ENCODE measurements at places on chromosomes 11 and 22.

GRCh38 chr22:20963201-20964052, 3.6 kb upstream of the AIFM3 start:
- no peak for DNase-seq

GRCh38 chr11:12090061-12090591, 20.3 kb upstream of the MICAL2 start:
- DNase-seq, result no peak

GRCh38 chr11:1868636-1869291, 15.9 kb downstream of the LSP1 start:
- no peak for DNase-seq

- no peak for DNase-seq
Measured at GRCh38 chr22:38211556-38211955, 9.8 kb downstream of the MAFF start.

DNA sequence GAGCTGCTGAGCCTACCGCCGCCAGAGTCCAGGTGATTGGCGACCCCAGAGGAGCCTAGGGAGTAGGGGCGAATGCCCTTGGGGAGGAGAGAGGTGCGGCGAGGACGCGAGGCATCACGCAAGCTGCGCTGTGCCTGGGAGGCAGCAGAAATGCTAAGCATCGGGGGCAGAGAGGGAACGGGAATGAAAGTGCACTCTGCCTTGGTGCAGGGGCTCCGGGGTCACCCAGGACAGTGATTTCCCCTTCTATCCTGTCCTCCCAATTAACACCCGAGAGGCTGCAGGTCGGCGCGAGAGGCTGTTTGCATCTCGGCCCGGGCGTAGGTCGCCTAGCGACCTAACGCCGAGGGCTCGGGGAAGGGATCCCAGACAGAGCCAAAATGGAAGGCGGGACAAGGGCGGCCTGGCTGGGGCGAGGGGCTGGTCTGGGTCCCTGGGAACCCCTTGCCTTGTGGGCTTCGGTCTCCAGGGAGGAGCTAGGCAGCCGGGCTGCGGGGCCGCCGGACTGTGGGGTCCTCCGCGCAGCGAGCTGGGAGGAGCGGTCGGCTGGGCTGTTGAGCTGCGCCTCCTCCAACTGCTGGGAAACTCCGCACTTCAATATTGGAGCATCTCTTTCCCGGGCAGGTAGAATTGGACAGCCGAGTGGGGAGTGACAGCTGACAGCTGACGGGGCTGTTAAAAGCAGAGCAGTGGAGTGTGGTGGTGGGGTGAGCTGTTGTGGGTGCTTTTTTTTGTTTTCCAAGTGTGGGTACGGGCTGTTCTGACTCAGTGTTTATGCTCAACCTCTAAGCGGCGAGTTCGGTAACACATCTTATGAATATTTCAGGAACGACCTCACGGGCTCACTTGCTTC, 657 bp downstream of the ELMOD1 start:
- DNase-seq, result no peak

DNA sequence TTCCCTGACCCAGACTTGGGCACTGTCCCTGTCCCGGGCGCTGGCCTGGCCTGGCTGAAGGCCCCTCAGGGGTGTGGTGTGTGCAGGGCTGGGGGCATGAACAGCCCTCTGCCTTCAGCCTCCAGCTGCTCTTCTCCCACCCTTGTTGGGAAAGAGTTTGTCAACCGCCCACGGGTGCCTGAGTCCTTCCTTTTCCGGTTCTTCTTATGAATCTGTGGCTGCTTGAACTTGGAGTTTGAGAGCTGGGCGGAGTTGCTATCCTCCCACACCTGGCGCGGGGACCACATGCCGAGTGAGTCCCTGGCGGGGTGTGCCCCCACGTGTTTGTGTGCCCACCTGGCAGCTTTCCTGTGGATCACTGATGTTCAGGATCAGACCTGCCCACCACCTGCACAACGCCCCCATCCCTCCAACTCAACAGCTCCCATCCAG, 13.4 kb downstream of the NFAM1 start:
- DNase-seq, result no peak

GRCh38 chr22:45163099-45163450, 650 bp upstream of the NUP50 start:
- DNase-seq, result no peak

DNA sequence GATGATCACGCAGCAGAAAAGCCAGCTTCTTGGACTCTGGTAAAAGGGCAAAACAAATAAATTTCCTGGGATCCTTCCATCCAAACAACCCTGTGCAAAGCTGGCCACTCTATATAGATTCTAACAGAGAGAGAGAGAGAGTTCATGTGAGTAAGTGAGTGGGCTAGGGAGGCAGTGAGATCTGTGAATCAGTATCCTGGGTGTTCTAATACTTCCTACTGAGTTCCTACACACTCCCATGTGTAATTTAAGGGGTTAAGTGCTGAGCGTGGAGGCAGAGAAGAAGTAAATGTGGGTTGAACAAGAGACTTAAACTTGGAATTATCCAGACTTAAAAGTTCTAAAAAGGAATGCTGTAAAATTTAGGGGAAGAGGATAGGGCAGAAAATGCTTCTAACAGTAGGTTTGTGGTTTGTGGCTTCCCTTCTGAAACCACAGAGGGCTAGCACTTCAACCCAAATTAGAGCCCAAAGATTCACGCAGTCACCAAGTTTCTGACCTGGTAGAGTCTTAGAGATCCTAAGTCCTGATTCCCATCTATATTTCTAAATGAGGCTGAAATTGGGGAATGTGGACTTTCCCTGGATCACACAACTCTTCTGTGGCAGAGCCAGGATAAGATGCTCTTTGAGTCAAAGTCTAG, 413.9 kb downstream of the TENM4 start:
- DNase-seq, result no peak

Measured in T-helper 22 cell (primary cell).